NCI-H748 treated with DMSO at 0.1 percent for 48 hours (cell line): ENCODE measurements at places on chromosomes 12 and 14.

- DNase-seq = no peak
These were observed 589 bp upstream of the HVCN1 start for GRCh38 chr12:110689281-110690126.

- DNase-seq = no peak
These were observed 3.8 kb downstream of the AKAP3 start for GRCh38 chr12:4645023-4645422.

DNA sequence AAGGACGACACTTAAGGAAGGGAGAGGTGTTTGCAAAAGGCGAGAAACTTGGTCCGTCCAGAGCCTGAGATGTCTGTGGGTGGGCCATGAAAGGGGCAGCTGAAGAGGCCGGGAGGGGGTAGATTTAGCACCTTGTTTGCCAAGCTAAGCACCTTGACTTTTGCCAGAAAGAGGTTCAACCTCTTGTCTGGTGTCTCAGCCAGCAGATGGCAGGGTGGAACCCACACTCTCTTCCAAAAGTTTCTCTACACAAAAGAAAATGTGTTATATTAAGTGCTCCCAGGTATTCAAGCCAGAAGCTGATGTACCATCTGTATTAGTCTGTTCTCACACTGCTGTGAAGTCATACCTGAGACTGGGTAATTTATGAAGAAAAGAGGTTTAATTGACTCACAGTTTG lies 69.9 kb downstream of the SUDS3 start:
- no peak for DNase-seq

- no peak for DNase-seq
These were observed 30.2 kb downstream of the NUDT4 start for GRCh38 chr12:93407963-93408283.

GRCh38 chr14:90576981-90577660 lies 180.3 kb downstream of the CALM1 start:
- no peak for DNase-seq

DNA sequence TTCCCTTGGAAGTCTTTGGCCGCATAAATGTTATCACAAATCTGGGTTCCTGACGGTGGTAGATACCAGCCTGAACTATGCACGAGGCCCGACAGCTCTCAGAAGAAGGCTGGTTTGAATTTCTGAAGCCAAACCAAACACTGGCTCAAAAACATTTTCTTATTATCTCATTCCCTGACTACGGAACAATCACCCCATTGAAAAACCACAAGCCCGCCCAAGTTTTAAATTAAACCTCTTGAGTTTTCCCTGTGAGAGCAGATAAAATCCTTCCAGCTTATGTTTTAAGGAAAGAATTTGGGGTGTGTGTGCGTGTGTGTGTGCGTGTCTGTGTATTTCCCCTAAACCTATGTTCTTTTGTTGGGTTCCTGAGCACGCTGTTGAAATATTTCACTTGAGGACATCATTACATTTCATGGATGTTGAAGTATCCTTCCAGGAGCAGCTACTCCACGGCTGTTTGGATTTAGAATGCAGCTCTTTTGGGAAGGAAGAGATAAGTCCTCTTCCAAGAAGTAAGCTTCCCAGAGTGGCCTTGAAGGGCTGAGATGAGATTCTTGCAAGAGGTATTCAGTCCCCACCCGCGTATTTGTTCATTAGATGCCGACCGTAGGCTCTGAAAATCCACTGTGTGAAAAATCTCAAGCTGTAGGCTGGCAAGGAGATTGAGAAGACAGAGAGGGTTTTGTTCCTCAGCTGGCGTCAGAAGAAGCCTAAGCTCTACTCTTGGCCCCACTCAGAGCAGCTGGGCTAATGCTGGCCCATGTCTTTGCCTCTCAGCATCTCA lies 131.0 kb upstream of the NCOR2 start:
- no peak for DNase-seq

GRCh38 chr12:77644915-77645605 lies 185.6 kb upstream of the NAV3 start:
- DNase-seq = no peak

GRCh38 chr12:4960030-4960429 lies 50.3 kb downstream of the KCNA1 start:
- no peak for DNase-seq

DNA sequence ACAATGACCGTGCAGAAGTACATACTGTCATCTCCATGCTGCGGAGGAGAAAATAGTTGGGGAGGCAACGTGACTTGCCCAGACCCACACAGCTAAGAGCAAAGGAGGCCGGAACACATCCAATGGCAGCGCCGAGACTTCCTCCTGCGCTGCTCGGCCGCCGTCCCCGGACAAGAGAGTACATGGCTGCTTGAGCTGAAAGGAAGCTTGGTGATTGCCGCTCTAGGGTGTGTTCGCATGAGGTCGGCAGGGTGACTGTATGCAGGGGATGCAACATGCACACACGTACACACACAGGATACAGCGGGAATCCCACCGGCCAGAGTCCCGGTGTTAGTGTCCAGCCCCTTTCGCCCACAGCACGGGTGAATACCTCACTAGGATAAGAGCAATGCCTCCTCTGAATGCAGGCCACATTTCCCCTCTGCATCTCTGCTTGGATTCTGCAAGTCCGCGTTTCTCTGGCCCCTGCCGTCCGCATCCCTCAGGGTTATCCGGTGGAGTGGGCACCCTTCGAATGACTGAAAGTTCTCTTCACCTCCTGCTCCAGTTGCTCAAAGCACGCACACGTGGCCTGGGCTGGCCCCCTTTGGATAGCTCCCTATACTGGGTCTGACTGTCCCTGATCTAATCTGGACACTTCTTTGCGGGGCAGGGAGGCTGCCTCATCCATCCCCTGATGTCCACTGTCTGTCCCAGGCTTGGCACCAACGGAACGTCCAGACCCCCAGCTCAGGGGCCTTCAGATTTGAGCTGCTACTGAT lies 78.8 kb downstream of the GSC start:
- no peak for DNase-seq

DNA sequence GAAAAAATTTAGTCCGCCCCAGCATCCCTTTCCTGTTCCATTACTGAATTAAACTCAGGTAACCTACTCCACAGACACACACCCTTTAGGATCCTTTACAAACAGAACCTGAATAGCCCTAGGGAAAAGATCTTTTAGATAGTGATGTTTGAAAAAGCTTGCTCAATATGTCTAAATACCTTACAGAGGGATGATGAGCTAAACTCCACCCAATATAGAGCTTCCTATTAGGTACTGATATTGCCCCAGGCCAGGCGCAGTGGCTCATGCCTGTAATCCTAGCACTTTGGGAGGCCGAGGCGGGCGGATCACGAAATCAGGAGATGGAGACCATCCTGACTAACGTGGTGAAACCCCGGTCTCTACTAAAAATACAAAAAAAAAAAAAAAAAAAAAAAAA lies 50.1 kb downstream of the FERMT2 start:
- DNase-seq = no peak

DNA sequence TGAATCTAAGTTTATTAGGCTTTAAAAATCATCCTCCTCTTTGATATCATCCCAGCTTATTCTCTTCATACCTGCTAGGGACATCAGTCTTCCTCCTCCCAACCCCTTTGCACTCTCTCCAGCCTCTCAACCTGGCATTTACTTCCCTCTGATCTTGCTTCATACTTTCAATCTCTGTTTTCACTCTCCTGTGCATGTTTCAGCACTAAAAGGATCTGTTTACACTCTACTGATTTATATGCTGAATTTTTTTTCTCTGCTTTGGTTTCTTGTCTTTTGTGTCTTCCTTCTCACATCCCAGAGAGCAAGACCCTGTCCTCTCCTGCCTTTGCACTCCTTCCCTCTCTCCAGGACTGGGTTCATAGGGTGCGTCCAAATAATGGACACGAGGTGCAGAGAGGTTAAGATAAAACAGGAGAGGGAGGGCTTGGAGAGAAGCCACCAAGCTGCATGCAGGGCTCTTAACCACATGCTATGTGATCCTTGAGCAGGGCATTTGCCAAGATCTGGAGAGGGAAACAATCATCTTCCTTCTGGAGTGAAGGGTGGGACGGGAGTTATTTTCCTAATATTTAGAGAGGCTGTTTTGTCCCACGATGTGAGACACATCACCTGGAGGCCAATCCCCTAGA lies 3.0 kb upstream of the CISTR start:
- DNase-seq = no peak

GRCh38 chr14:83611491-83611890 lies 1918.5 kb upstream of the FLRT2 start:
- no peak for DNase-seq

- DNase-seq = no peak
These were observed 9.7 kb downstream of the FUT8 start for GRCh38 chr14:65422088-65422834.

DNA sequence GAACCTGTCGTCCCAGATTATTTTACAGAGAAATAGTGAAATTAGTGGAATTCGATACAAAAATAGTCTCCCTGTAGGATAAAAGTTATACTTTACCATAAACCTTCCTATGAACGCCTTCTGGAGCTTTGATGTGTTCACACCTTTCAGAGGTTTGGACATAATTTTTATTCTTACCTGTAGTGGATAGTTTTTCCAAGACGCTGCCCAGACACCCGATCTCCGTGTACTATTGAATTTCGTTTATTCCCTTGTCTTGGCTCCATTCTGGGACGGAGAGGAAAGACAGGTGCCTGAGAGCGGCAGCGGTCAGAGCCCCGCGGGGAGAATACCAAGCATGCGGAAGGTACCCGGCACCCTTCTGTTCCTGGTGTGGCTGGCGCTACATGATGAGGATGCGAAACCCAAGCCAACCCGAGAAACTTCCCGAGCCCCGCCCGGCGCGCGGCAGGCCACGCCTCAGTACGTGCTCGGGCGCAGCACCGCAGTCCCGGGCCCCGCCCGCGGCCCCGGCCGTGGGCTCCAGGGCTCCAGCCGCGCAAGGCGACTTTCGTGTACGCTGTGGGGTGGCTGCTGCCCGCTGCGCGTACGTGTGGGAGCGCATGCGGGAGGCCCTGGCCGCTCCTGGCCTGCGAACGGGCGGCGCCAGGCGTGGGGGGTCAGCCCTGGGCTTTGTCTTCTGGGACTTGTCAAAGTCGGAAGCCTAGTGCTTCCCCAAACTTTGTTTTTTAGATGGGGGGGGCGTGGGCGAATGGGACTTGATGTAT lies 11.3 kb upstream of the SNAPC1 start:
- peak; percentile 78 for DNase-seq

- peak; percentile 51 for DNase-seq
These were observed 760 bp downstream of the ACTN1 start for GRCh38 chr14:68978172-68978911.

- DNase-seq = no peak
These were observed 58.1 kb downstream of the ETV6 start for GRCh38 chr12:11707535-11707934.

- DNase-seq = no peak
These were observed 3.1 kb downstream of the SMOC1 start for GRCh38 chr14:69882116-69882864.

DNA sequence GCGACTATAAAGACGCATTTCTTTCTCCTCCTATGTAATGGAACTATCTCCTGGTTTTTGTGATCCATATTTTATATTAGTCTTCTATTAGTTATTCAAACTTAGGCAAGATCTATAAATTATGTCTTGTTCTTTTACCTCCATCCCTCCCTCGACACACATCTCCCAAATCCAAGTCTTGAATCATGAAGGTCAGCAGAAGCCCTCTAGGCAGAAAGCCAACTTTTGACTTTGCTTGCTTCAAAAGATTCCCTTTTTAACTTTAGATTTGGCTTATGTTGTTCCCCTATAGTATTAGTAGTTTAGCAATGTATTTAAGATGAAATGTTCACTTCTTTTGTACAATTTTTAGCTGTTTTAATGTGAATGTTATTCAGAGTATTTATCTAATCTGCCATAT lies 689.8 kb downstream of the SLC6A15 start:
- no peak for DNase-seq

DNA sequence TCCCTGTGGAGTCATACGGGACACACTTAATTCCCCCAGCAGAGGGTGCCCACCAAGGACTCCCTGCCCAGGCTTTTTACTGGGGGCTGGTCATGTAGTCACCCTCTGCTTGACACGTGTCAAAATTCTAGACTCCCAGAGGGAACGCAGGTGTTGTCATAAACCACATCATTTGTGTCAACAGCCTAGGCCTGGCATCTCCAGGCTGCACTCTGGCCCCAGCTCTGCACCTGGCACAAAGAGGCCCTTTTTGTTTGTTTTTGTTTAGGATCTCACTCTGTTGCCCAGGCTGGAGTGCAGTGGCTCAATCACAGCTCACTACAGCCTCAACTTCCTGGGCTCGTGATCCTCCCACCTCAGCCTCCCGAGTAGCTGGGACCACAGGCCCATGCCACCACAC lies 21.1 kb downstream of the BRI3BP start:
- no peak for DNase-seq

GRCh38 chr12:89062996-89063395 lies 289.3 kb downstream of the DUSP6 start:
- no peak for DNase-seq

- no peak for DNase-seq
These were observed 191.7 kb downstream of the DAD1 start for GRCh38 chr14:22397221-22397737.

DNA sequence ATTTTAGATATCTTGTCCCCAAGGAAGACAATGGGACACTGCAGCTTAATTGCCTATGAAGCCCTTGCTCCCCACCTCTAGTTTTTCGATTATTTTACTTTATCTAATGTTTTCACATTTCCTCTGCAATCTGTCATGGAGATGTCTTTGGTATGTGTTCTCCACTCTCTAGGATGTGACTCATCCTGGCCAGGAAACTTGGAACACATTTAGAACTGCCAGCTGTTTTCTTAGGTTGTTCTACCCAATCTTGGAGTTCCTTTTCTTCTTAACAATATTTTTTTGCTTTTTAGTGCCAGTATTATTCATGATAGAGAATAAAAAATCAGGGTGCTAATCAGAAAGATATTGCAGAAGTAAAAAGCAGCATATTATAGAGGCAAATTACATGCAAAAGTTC lies 101.7 kb upstream of the CLEC14A start:
- DNase-seq = no peak

- DNase-seq = no peak
These were observed 70.0 kb downstream of the KIF21A start for GRCh38 chr12:39372929-39373328.

DNA sequence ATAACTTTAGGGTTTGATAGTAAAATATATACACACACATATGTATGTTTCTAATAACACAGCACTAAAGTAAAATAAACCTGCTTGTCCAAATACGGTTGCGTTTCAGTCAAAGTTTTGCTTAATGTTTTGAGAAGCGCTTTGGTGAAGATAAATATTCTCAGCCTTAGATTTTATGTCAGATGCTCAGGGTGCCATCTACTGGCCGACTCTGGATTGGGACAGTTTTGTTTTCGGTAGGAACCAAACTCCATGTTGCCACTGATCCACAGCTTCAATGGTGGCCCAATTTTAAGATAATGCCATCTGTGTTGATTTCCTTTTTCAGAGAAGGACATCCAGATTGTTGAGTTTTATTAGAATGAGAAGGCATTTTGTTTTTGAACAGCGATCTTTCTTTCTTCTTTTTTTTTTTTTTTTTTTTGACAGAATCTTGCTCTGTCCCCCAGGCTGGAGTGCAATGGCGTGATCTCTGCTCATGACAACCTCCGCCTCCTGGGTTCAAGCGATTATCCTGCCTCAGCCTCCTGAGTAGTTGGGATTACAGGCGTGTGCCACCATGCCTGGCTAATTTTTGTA lies 43.1 kb downstream of the LLPH start:
- no peak for DNase-seq

GRCh38 chr14:105855246-105855892 lies 329.0 kb downstream of the TMEM121 start:
- no peak for DNase-seq
